ENCODE measurements at places on chromosomes 1 and 21.
A peak's percentile ranks its signal among the peaks of the same experiment; 100 is the strongest.

- DNase-seq = no peak
Observed at GRCh38 chr1:204250428-204251030, 36.7 kb upstream of the GOLT1A start.

DNA sequence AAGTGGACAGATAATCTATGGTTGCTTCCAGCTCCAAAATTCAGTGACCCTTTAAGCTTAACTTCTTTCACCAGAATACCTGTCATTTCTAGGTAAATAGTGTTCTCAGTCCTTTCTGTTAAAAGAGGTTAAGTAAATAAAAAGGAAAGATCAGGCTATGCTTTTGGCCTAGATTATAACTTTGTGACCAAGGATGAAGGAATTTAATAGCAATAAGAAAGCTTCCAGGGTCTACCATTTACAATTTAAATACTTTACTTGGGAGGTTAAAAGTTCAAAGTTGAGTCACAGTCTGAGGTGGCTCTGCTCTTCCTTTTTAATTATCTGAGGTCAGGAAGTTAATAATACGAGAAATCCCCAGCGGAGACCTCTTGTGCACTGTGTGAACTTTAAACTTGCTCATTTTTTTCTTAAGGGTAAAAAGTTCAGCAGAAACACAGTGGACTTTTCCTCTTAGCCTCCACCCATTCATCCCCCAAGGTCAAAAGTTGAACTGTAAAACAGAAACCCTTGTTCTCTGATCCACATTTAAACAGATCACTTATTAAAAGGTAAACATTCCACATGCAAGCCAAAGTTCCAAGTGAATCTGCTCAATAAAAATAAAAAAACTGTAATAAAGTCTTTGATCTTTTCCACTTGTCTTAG is 187.1 kb downstream of the NRIP1 start:
- DNase-seq = no peak

GRCh38 chr1:162682013-162682419 is 49.8 kb downstream of the DDR2 start:
- DNase-seq = no peak

DNA sequence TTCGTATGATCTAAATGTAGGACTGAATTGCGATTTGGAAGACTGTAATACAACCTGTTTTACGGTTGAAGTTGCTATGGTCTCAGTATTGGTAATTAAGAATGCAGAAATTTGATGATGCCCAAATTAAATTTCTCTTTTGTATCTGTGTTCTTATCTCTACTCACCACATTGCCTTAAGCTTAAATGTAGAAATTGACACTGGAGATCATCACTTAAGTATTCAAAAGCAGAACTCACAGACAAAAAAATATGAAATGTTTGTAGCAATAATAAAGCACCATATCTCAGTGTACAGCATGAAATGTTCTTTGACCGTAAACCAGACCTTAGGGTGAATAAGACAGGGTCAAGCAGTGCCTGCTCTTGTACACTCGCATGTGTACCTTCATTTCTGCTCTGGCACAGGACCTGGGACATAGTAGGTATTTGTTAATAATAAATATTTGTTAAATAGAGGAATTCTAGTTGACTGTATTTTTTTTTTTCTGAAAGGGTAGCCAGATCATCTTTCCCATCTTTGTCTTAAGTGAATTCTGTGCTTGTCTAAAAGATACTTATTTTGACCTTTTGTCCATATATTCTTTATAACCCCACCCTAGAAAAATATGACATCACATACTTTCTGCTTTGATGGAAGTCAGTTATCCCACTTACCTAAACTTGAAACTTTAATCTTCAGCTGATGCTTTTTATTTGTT is 1.5 kb downstream of the CDC7 start:
- DNase-seq = no peak

GRCh38 chr1:17617787-17618557 is 78.5 kb downstream of the ARHGEF10L start:
- no peak for DNase-seq

GRCh38 chr21:38712071-38712470 is 93.7 kb upstream of the ETS2 start:
- DNase-seq = peak; percentile 78

DNA sequence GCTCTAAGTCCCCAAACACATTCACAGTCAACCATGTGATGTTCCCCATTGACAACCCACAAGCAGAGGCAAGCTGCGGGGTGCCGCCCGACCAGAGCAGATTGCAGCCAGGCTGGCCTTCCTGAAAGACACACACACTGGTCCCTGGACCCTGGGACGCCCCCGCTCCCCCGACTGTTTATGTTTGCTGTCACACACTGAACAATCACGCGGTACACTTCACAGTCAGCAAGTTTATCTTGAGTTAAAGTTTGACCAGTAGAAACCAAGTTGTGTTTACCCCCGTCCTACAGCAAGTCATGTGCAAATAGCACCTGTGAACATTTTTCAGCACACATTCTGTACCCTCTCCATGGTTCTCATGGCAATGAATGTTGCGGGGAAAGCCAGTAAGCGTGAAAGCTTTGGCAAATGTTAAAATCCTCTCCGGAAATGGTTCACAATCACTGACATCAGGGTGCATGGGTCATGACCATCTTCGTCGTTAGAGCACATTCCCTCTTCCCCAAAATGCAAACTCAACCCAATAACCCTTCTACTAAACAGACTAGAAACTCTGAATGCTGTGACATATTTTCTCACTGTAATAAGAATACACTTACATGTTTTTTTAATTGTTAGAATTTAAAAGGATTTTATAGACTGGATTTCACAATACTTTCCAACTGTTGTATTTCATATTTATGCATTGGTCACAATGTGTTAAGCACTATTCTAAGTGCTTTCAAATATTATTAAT is 33.3 kb upstream of the IRF2BP2 start:
- no peak for DNase-seq

DNA sequence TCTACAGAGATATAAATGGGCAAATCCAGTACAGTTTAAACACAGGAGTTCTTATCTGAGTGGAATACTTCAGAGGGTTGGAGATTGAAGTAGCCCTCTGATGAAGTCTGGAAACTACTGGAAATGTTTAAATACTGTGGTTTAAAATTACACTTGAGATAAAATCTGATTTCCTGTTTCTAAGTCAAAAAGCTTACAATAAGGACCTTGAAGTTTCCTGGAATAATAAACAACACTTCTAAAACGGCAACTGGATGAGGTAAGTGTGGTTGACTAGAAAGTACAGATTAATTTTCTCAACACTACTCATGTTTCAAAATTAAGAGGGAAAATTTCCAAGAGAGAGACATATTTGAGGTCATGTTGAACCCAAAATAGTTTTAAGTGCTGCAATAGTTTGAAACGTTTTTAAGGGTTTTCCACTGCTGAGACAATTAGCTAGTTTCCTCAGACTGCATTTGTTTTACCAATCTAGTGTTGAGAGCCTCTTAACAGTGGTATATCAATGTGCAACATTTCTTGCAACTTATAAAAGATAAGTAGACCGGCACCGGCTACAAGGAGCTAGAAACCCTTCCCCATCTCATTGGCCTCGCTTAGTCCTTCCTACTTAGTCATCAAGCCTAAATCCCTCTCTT is 27.4 kb downstream of the KCNA3 start:
- DNase-seq = no peak

- no peak for DNase-seq
Observed at GRCh38 chr1:2230781-2231531, 2.8 kb downstream of the SKI start.

DNA sequence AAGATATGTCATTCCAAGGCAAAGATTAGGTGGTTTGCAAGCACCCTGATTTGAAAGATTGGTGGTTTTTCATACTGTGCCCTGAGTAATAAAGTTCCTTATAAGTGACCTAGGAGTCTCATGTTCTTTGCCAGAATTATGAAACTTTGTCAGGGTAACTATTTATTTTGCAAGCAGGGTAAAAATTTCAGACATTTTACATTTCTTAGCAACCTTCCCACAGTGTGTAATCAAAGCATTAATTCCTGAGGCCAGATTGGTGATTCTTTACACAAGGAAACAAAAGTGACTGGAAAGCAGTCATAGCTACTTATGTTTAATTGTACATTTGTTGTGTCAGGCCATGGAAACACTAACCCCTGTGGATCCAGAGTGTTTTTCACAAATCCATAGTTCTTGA is 998.0 kb upstream of the B3GALT2 start:
- DNase-seq = no peak

- DNase-seq = no peak
Observed at GRCh38 chr1:242623756-242624155, 99.3 kb upstream of the PLD5 start.

- peak; percentile 67 for DNase-seq
Observed at GRCh38 chr1:6269720-6270400, 9.0 kb upstream of the GPR153 start.

- no peak for DNase-seq
Observed at GRCh38 chr1:4175566-4176405, 275.7 kb upstream of the C1orf174 start.

DNA sequence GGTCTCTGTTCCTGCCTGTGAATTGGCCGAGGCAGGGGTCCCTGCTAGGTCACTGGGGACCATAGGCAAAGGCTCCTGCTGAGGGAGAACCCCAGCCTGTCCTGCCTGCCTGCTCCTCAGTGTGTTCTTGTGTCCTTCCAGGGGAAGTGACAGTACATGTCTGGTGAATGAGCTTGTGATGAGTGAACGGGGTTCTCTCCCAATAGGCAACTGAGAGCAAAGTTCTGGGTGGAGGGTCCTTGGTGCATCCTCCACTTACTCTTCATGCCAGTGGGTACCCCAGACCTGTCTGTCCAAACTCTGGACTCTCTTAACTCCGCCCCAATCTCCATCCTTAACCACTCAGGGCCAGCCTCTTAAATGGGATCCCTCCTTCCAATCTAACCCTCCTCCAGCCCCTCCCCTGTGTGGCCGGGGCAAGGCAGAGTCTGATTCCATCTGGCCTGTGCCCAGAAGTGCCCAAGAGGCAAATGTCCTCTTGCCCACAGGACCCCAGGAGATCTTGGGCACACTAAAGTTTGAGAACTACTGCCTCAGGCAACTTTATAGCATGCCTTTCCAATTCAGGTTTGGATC is 2.0 kb downstream of the XKR8 start:
- no peak for DNase-seq
